BJ (cell line): ENCODE measurements at places on chromosomes 7 and 10.

DNA sequence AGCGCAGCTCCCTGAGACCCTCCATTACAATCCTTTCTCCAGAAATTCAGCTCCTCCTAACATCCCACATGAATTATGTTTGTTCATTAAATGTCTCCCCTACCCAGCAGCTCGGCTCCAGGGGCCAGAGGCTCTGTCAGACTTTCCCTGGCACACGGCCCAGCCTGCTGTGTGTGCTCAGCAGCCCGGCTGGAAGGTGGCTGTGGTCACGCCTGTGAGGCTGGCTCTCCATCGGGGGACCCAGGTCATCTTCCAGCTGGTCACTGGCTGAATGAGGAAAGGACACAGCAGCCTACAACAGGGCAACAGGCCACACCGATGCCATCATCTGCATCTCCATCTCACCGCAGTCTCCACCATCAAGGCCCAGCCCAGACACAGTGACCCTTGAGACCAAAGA is 219.8 kb downstream of the MAD1L1 start:
- DNase-seq: no peak

GRCh38 chr10:103609231-103610082 is 116.0 kb downstream of the NEURL1 start:
- DNase-seq: no peak

DNA sequence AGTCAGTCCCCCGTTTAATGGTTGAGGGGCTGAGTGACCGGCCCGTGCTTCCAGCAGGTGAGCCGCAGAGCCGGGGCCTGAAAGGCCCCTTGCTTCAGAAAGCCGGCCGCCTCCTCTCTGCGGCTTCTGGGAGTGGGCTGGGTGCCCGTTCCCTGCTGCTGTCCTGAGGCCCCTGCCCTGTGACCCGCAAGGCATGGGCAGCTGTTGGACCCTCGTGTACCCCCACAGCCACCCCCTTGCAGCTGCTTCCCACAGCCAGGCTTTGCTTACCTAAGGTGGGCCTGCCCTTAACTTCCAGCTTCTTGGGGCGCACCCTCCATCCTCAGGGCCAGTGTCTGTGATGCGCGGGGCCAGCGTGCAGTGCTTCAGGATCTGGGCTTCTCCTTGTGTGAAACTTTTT is 26.6 kb downstream of the PFKFB3 start:
- no peak for DNase-seq

DNA sequence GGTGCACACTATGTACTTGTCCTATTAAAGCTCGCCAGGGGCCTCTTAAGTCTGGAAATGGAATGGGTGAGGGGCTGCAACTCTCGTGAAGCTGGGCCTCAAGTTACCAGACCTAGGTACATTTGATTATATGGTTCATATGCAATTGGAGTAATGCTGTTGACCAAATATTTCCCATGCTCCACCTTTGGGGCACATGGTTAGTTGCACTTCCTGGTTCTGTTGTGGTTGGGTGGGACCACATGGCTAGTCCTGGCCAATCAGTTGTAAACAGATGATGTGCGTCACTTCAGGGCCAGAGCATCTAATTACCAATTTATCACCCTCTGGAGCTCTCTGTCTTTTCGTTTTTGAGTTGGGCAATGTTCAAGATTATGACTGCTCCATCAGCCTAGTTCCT is 39.5 kb upstream of the OPN4 start:
- DNase-seq: no peak

DNA sequence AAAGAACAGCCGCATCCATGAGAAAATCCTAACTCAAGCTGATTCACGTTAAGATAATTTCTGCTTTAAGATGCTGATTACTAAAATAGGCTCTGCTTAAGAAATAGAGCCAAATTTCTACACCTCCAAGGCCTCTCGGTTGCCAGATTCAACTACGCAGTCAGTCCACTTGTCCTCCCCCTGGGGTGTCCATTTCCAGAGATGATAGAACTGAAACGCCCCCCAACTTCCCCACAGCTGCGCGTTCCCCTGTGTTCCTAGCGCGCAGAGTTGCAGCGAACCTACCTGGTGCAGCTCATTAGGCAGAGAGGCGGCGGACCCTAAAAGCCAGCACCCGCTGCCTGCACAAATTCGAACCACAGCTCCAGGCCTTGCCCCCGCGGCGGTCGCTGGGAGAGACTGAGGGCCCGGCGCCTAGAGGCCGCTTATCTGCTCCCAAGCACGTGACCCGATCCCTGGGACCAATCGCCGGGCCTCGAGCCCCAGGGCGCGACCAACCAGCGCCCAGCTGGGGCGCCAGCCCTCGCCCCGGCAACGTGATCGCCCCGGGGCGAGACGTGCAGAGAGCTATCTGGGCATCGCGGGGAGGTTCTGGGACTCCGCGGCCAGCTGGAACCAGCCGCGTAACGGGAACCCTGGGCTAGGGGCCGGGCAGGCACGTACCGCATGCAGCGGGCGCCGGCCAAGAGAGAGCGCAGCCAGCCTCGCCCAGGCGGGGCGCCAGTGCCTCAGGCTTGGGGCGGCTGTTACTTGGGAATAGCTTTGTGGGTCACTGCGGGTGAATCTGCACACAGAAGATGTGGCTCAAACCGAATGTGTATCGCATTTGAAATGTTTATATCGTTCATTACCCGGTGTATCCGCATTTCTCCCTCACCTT is at the start of gene PPP1R3C:
Gene PPP1R3C (minus strand): TSS at position 401 of the 880 bp plus-strand sequence. CDS start 102 bp downstream, at position 299.
- peak; percentile 68 for DNase-seq

GRCh38 chr7:124784879-124785818 is 19.6 kb upstream of the GPR37 start:
- DNase-seq: peak; percentile 6

DNA sequence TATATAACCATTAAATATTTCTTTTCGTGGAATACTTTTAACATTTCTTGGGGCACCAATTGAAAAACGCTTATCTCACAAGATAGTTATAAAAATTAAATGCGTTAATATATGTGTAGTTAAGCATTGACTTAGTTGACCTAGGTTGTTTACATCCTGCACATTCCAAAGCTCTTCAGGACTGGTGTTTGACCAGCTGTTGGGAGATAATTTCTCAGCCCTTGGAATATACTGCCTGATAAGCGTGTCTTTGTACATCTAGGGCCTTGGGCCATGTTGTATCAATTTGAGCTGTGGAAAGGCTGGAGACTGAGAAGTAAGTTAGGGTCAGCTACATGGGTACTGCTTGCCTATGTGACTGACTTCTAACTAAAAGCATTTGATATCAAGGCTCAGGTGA is 90.0 kb upstream of the AOAH start:
- DNase-seq: no peak

DNA sequence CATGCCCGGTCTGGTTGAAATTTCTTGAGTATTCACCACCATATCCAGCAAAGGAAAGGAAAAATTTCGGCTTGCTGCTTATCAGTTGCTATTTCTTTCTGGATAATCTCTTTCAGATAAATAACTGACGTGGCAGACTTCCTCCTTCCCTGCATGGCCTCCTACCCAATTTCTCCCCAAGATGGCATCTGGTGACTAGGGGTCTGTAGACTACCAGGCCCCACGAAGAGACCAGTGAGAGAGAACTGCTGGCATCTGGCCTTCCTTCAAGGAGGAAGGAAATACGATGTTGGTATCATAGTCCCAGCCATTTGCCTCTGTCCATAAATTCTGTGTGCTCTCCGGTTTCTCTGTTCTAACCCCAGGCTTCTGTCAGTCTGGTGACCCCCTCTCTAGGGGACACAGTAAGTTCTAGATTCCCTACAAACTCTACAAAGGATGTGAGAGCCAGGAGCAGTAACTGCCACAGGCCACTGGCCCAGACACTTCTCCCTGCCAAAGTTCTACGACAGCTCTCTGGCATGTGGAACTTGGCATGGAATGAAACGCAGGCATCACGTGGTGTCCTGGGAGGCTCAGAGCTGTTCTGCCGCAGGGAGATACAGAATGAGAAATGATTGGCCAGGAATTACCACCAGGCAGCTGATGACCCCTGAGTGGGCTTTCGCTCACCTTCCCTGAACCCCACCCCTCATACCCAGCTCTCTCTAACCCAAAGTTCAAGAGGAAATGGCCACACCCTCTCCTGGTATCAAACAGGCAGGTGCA is 30.0 kb upstream of the MSRB2 start:
- peak; percentile 27 for DNase-seq

DNA sequence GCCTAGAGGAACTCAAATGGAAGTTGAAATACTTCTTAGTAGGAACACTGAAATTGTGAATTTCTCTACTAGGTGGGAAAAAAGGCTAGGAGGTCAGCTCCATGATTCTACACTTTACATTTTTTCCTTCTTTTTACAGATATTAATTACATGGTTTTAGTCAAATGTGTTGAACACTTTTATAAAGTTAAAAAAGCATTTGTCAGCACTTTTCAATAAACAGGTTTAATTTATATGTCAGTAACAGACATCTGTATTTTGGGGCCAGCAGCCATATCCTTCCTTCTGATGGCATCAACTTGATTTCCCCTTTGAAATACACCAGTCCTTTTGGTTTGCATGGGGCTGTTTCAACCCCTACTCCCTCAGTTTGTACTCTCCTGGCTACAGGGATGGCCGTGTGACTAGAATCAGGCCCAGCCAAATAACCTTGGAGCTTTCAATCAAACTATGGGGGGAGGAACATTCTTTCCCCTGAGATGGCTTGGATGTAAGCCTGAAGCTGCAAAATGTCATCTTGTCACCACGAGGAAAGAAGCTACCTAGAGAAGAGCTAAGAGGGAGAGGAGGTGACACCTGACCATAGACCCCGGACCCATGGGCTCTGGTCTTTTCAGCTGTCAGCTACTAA is 171.0 kb upstream of the NEBL start:
- no peak for DNase-seq

DNA sequence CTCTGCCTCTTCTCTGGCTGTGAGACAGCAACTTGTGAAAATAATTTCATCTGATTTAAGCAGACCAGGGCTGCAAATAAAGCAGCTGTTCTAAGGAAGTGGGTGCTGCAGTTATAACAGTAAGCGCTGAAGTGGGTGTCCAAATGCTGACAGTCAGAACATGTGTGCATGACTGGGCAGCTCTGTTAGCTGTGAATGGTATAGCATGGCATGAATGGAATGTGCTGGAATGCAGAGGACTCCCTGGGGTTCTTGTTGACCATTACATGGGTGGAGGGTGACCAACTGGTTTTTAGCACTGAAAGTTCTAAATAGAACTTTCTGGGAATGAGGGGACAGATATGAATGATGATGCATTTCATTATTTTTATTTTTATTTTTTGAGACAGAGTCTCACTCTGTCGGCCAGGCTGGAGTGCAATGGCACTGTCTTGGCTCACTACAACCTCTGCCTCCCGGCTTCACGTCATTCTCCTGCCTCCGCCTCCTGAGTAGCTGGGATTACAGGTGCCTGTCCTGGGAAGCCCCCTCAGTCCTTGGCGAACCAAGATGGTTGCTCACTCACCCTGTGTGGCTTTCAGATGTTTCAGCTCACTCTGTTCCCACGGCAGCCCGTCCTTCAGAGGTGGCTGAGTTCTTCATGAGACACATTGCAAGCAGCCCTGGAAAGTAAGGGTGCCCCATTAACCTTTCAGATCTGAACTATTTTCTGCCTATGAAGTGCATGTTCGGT is 319.8 kb upstream of the PHYHIPL start:
- DNase-seq: peak; percentile 91

GRCh38 chr7:54825368-54825767 is 66.4 kb upstream of the SEC61G start:
- DNase-seq: no peak

DNA sequence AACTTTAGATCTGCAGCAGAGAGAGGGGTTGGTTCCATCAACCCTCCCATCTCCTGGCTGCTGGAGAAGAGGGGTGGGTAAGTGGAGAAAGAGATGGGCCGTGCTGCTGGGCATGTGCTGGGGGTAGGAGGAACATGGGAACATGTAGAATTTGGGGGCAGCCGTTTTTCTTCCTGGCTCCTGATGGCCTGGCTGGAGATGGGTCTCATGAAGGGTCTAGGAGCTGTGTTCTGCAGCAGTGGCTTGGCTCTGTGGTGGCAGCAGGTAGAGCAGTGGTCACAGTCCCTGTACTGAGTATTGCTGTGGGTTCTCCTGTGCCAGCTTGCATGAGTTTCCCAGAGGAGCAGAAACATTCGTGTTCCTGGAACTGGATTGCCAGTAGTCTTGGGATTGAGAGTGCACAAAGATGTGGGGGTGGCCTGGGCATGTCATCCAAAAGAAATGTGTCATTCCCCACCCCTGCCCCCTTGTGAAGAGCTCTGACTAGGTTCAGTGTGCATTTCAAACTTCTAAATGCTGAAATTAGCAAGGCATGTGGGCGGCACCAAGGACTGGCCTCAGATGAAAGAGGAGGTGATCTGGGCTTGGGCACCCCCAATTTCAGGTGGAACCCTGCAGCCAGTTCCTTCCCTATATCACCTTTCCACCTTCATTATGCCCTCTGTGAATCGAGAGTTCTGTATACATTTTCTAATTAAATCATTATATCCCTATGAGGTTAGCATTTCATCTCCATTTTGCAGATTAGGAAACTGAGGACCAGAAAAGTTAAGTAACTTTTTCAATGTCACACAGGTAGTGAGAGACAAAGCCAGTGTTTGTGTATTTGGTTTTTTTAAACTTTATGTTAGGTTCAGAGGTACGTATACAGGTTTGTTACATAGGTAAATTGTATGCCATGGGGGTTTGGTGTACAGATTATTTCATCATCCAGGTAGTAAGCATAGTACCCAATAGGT is 2.1 kb downstream of the CHST3 start:
- DNase-seq: no peak

- DNase-seq: no peak
Observed at GRCh38 chr10:76396134-76396533, 964.7 kb downstream of the LRMDA start.

DNA sequence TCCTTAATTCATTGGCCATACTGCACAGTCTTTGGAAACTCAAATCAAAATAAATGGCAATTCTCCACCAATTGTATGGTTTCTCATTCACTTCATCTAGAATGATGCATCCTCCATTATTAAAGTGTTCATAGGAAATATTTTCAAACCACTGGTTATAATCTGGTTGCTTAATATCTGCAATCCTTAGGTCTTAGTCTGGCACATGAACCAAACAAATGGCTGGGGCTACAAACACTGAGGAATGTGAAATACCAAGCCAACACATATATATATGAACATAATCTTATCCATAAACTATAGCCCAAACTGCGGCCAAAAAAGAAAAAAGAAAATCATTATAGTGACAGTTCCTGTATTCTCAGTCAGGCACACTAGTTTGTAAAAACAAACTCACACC is 5.7 kb upstream of the MSS51 start:
- DNase-seq: no peak

DNA sequence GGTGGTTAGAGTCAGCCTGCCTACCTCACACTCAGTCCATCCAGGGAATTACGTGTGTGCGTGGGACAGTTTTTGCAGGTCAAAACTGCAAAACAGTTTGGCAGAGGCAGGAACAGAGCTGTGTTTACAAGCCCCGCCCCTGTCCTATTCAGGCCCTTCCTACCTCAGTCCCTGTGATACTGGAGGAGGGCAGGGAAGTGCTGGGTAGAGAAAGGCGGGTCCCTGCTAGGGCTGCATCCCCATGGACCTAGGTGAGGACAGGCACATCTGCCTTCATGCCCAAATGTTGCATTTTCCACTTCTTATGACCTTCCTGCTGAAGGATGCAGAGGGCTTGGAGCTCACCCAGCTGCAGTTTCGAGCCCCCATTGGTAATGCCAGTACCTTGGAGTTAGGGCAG is 25.1 kb downstream of the SBDS start:
- no peak for DNase-seq

DNA sequence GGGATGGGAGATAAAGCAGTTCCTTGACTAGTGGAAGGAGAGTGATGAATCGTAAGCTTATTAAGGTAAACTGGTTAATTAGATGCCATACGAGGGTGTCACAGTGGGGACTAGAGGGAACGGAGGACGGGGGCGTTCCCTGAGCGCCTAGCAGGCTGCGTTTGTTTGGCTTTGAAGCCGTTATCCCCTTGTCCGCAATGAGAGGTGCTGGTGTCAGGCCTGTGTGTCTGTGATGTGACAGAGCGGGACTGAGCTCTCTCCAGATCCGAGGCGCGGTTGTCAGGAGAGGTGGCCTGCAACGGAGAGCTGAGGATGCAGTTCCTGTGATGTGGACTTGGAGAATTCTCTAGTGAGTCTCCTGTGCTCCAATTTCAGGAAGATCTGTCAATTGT is 60.0 kb upstream of the PRPS1L1 start:
- DNase-seq: no peak
